ENCODE measurements at places on chromosomes 6 and 20.

- no peak for DNase-seq
These were observed 26.6 kb upstream of the ILRUN start for GRCh38 chr6:34723203-34723602.

GRCh38 chr6:16483315-16483875 is 245.0 kb downstream of the GMPR start:
- DNase-seq = no peak

DNA sequence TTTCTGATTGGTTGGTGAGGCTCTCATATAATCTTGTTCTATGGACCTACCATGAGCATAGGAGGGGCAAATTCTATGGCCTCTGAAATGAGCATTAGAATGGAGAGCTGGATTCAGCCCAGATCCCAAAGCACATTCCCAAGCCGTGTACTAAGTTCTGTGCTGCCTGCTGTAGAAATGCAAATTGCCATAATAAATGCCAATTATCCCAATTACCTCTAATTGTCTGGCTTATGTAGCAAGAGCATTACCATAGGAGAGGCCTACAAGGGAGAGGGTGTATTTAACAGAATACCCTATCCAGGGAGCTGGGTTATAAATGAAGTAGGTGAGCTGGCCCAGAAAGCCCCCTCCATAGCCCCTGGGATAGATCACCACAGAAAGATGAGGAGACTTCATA is 126.8 kb downstream of the LRFN2 start:
- no peak for DNase-seq

- no peak for DNase-seq
These were observed 1007.9 kb upstream of the CITED2 start for GRCh38 chr6:140382355-140382754.

DNA sequence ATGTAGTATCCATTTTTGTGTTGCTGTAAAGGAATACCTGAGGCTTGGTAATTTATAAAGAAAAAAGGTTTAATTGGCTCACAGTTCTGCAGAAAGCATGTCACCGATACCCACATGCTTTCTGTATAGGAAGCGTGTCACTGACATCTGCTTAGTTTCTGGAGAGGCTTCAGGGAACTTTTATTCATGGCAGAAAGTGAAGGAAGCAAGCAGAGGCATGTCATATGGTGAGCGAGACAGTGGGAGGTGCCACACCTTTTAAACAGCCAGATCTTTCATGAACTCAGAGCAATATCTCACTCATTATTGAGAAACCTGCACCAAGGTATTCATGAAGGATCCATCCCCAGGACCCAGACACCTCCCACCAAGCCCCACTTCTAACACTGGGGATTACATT is 3.5 kb downstream of the SUMO4 start:
- DNase-seq = no peak

GRCh38 chr6:144292372-144292771 is 7.2 kb downstream of the UTRN start:
- no peak for DNase-seq

DNA sequence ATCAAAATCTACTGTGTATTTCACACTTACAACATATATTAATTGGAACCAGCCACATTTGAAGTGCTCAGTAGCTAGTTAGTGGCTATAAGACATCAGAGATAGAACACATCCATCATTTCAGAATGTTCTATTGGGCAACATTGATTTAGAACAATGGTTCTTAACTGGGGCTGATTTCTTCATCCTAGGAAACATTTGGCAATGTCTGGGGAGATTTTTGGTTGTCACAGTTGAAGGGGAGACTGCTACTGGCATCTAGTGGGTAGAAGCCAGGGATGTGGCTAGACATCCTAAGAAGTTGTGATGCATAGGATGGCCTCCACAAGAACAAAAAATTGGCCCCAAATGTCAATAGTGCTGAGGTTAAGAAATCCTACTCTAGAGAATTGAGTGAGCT is 132.5 kb downstream of the OLIG3 start:
- no peak for DNase-seq

DNA sequence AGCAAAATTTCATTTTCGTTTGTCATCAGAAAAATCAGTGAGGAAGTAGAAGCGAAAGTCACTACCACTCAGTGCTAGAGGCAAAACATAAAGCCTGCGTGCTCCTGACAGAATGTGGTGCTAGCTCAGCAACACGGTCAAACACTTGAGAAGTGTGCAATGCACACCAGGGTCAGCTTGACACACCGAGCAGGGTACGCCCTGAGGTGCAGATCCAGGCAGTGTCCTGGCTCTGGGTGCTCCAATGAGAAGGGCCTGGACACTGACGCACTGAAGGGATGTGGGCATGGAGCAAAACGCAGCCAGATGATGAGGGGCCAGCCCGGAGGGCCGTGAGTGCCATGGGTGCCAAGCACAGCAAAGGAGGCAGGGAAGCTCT is 5.9 kb downstream of the RNASET2 start:
- no peak for DNase-seq

DNA sequence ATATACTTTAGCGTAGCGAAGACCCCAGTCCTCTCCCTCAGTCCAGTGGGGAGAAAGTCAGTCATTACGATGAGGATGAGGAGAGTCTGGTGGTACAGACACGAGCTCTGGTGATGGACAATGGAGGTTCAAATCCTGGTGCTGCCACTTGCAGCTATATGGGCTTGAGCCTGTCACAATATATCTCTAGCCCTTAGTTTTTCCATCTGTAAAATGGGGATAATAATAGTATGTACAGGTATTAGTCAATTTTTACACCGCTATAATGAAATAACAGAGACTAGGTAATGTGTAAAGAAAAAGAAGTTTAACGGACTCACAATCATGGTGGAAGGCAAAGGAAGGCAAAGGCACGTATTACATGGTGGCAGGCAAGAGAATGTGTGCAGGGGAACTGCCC is 237.9 kb downstream of the BCAS1 start:
- DNase-seq = no peak

DNA sequence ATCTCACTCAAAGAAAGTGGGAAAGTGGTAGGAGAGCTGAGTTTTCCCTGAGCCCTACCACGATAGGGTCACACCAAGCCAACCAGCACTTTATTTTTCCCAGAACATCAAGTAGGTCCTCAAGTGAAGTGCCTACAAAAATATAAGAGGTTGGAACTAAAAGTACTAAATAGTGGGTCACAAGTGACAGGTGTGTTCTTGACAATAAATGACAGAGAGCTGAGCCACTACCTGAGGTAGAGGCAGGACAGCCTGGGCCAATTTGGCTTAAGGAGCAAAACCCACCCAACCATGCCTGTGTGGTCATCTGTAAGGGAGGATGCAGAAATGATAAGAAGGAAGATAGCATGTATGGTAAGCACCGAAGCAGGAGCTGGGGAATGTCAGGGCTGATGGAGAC is 154.8 kb upstream of the SSTR4 start:
- no peak for DNase-seq
